ENCODE measurements at places on chromosomes 12 and 14.

GRCh38 chr12:30882706-30883105 lies 43.8 kb upstream of the TSPAN11 start:
- DNase-seq: peak; percentile 26

GRCh38 chr14:29037411-29037810 lies 270.8 kb downstream of the FOXG1 start:
- peak; percentile 17 for DNase-seq

GRCh38 chr14:96722736-96723135 lies 74.4 kb upstream of the VRK1 start:
- no peak for DNase-seq

- peak; percentile 79 for DNase-seq
Observed at GRCh38 chr12:26845984-26846383, 13.0 kb upstream of the ITPR2 start.

DNA sequence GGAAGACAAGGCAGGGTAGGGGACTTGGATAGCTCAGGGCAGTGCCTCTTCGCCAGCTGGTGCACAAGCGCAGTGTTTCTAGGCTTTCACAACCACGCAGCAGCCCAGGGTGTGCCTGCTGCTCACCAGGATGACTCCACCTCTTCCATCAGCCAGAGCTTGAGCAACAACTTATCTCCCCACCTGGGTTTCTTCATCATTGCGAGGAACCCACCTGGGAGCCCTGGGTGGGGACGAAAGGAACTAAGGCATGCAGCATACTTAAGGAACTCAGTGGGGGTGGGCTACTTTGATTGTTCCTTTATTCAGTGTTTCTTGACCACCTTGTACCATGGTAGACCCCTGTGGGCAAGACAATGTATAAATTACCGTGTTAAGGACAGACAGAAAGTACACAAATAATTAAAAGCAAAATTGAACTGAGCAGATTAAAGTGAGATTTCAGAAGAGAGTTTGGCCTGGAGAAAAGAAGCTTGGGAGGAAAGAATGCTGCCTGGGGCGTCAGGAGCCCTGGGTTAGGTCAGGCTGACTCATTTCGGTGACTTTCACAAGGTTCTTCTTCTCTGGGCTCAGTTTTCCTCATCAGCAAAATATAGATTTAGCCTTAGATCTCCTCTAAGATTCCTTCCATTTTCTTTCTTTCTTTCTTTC lies 22.9 kb downstream of the KRT18 start:
- DNase-seq: peak; percentile 43

DNA sequence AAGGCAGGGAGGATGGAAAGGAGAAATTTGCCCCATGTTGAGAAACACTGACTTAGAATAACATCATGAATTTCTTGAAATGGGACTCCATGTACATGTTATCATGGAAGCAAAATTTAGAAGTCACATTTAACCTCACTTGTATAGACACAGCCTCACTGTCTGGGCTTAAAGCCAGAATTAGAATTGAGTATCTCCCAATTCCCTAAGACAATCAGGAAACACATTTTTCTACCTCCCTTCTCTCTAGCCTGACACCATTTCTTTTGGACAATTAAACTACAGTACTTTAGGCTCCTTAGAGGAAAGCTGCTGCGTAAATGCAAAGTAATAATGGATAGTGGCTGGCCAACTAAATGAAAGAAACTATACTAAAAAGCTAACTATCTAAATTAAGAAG lies 795.5 kb downstream of the C12orf50 start:
- DNase-seq: peak; percentile 31

DNA sequence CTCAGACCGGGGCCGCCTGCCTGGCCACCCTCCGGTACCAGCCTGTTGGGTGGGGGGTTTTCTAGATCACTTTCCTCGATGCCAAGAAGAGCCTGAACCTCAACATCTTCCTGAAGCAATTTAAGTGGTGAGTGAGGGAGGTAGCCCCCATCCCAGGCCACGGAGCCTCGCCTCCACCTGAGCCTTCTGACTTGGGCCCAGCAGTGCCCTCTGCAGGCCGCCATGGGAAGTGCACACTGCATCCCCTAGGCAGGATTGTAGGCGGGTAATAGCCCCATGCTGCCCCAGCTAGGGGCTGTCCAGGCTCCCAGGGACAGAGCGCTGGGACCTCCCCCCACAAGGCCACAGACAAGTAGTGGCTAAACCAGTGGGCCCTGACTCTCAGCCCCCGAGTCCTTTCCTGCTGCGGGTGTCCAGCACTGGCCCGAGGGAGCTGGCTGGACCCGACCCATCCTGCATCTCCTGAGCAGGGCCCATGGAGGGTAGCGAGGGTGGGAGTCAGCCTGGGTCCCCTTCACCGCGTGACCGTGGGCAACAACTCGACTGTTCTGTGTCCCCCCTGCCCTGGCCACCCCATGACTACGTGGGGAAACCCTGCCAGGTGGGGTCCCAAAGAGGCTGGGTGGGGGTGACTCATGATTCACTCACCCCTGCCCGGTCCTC lies 15.3 kb upstream of the ADSS1 start:
- DNase-seq: peak; percentile 52

DNA sequence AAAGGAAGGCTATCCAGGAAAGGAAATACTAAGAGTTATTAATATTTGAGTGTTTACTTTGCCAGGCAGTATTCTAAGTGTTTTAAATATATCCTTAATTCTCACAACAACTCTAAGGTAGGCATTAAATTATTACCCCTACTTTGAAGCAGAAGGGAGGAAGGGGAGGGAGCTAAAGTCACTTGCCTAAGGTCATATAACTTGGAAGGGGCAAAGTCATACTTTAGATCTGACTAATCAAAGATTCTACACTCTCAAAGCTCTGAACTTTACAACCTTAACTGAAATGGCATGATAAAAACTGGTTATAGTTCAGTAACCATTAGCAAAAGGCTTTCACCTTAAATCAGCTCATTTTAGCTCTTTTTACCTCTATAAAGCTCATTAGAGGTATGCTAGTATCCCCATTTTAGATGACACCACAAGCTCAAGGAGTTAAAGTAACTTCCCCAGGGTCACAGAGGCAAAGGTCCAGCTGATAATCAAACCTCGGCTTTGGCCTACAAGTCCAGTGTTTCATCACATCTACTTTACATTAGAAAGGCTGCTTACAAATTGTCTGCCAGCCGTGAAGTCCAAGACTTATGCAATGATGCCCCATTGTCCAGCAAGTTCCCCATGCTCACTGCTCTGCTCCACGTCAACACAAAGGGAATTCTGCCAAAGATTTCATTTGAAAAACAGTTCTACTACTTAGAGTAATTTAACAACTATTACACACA lies 223.9 kb downstream of the MED13L start:
- peak; percentile 35 for DNase-seq
